ENCODE measurements at places on chromosomes 3 and 15. TPM values are rescaled to one million over a fixed set of nuclear protein-coding genes. Genes with fewer than 3 reads are reported as not detected.

RETNLB gene
- total RNA-seq, result 42.1 TPM

LIPH gene
- total RNA-seq, result 5.8 TPM

KLF15 gene
- total RNA-seq, result 9.8 TPM

CYP1A2 gene
- total RNA-seq, result not detected

SLC51B gene
- 151 TPM for total RNA-seq

NOX5 gene
- total RNA-seq, result not detected

ITGA11 gene
- 0.88 TPM for total RNA-seq

STRC gene
- 0.35 TPM for total RNA-seq

IQCF6 gene
- not detected for total RNA-seq

DTWD1 gene
- total RNA-seq, result 8.3 TPM

DMXL2 gene
- 67.8 TPM for total RNA-seq

SKIL gene
- 22.5 TPM for total RNA-seq

SCN11A gene
- 0.28 TPM for total RNA-seq

TMEM108 gene
- not detected for total RNA-seq

PPM1L gene
- total RNA-seq, result 13.0 TPM

DUOXA1 gene
- 1.2 TPM for total RNA-seq

GOLGA8G gene
- not detected for total RNA-seq

ACAD9 gene
- 51.9 TPM for total RNA-seq

MKRN2OS gene
- total RNA-seq, result 7.6 TPM

CHST2 gene
- 20.6 TPM for total RNA-seq

MESP2 gene
- not detected for total RNA-seq

CCDC39 gene
- total RNA-seq, result not detected

EFL1 gene
- 39.2 TPM for total RNA-seq

ZCWPW2 gene
- total RNA-seq, result not detected
